ENCODE measurements at places on chromosomes 7 and 10. TPM values are rescaled to one million over a fixed set of nuclear protein-coding genes. Genes with fewer than 3 reads are reported as not detected.

Gene DRGX
- not detected for total RNA-seq

Gene C10orf71
- total RNA-seq: not detected

Gene SHTN1
- total RNA-seq: 0.74 TPM

Gene NAT16
- total RNA-seq: 0.15 TPM

Gene CALCR
- total RNA-seq: not detected

Gene TBXAS1
- total RNA-seq: 2.2 TPM

Gene COL1A2
- 1,292 TPM for total RNA-seq

Gene PITX3
- not detected for total RNA-seq

Gene RBP4
- total RNA-seq: 2.8 TPM

Gene COBL
- total RNA-seq: 0.15 TPM

Gene C7orf25
- total RNA-seq: 4.5 TPM

Gene EPO
- not detected for total RNA-seq

Gene DOCK4
- total RNA-seq: 7.4 TPM

Gene PRDX3
- total RNA-seq: 168 TPM

Gene OPN1SW
- total RNA-seq: not detected

Gene NUTM2E
- total RNA-seq: not detected

Gene KIF11
- total RNA-seq: 37.5 TPM

Gene TAS2R3
- not detected for total RNA-seq

Gene ADCYAP1R1
- total RNA-seq: not detected

Gene GIMAP2
- 0.15 TPM for total RNA-seq

Gene CTAGE4
- total RNA-seq: 0.59 TPM

Gene BLNK
- 0.50 TPM for total RNA-seq

Gene TEX47
- not detected for total RNA-seq

Gene MRLN
- total RNA-seq: not detected

Gene SLC26A5
- total RNA-seq: not detected

Gene SPACDR
- 2.7 TPM for total RNA-seq

Gene UFSP1
- total RNA-seq: 6.7 TPM

Gene C10orf88
- 5.8 TPM for total RNA-seq

Gene DNAH11
- under 0.01 TPM for total RNA-seq

Gene CYP2C8
- not detected for total RNA-seq

Gene LIPF
- total RNA-seq: not detected

Gene PIK3CG
- not detected for total RNA-seq

Gene SEPTIN7
- total RNA-seq: 91.7 TPM

Gene KAZALD1
- 11.8 TPM for total RNA-seq

Gene CNTNAP2
- under 0.01 TPM for total RNA-seq

Gene EPHA1
- total RNA-seq: 0.17 TPM

Gene INA
- total RNA-seq: 0.59 TPM

All from bronchus fibroblast of lung (primary cell).